ENCODE measurements at places on chromosomes 2 and 18. TPM values are rescaled to one million over a fixed set of nuclear protein-coding genes. Genes with fewer than 3 reads are reported as not detected.
A peak's percentile ranks its signal among the peaks of the same experiment; 100 is the strongest.

DNA sequence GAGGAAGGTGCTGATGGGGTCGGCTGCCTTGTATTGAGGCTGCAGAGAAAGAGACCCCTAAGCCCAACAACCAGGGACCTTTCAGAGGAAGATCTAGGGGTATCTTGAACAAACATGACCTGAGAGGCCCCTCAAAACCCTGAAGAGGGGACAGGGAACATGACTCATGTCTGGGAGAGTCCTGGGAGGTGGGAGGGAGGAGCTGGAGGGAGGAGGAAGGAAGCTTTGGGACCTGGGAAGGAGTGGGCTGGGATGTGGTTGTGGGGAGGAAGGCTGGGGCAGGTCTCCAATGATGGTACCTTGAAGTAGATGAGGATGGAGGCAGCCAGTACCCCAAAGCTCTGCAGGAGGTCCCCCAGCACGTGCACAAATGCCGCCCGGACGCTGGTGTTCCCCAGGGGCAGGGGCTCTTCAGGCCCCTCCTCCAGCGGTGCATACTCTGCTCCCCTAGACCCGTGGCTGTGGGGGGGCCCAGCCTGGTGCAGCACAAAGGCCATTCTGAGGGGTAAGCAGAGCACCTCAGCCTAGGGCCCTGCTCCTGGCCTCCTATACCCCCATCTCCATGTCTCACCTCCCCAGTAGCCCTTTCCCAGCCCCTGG lies 5.9 kb downstream of the SLC30A3 start:
- H3K4me1 ChIP-seq: no peaks in the 10 kb centered on the region
- H3K4me3 ChIP-seq: no peak overlapping the region
- no peak for DNase-seq
- no peaks in the 10 kb centered on the region for H3K36me3 ChIP-seq
- no peak overlapping the region for H3K27ac ChIP-seq
- no peaks in the 10 kb centered on the region for H3K27me3 ChIP-seq

DNA sequence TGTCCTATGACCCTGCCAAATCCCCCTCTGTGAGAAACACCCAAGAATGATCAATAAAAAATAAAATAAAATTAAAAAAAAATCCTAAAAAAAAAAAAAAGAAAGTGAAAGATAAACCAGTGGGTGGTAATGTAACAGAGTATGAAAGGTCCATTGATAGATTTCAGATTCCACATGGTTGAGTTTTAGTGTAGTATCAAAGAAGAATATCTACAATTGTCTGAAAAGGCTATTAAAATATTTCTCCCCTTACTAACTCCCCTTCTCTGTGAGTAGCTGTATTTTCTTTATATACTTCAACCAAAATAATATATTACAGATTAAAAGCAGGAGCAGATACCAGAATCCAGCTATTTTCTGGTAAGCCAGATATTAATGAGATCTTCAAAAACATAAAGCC lies 92.8 kb downstream of the SPRED2 start:
- H3K4me1 ChIP-seq: no peaks in the 10 kb centered on the region
- H3K27ac ChIP-seq: no peak overlapping the region
- H3K27me3 ChIP-seq: no peaks in the 10 kb centered on the region
- no peak overlapping the region for H3K4me3 ChIP-seq
- H3K36me3 ChIP-seq: no peaks in the 10 kb centered on the region

DNA sequence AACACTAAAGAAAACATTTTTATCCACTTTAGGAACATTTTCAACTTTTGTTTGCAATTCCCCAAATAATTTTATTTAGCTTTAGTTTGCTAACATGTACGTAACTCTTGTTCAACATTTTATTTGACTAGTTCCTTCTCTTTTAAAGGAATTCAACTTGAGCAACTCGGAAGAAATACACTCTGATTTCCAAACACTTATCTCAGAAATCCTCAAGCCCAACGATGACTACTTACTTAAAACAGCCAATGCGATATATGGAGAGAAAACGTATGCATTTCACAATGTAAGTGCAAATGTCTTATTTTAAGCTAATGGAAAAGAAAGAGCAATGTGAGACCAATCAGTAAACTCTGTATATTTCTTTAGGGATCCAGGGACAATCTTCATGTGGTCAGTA lies 10.1 kb downstream of the SERPINB10 start:
- no peak overlapping the region for H3K27ac ChIP-seq
- no peaks in the 10 kb centered on the region for H3K27me3 ChIP-seq
- no peak for DNase-seq
- H3K4me1 ChIP-seq: no peaks in the 10 kb centered on the region

- H3K27ac ChIP-seq: no peak overlapping the region
- H3K4me1 ChIP-seq: no peaks in the 10 kb centered on the region
- H3K36me3 ChIP-seq: no peaks in the 10 kb centered on the region
- no peak overlapping the region for H3K4me3 ChIP-seq
- no peak for DNase-seq
- H3K27me3 ChIP-seq: no peaks in the 10 kb centered on the region
Measured at GRCh38 chr2:224032283-224032682, 6.8 kb downstream of the SERPINE2 start.

The SF3B6 gene
- 43.7 TPM for total RNA-seq

DNA sequence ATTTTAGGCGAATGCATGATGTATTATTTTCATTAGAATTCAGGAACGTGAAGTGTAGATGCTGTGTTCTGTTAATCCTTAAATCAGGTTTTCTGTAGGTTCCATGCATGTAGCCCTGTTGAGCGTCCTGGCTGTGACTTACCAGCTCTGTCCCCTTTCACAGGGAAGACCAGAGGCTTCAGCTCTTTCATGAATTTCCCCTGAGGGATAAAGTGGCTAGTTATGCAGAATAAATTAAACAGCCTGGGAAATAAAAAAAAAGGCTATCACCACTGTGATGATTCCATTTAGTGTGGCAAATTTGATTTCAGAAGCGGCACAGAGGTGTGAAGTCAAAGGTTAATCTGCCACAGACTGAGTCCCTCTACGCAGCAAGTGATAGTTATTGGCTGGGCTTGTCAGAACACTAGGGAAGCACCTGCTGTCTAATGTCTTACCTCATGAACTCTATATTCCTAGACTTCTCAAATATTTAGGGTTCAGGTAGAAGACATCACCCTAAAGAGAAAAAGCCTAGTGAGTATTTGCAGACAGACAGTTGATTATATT lies 61.6 kb upstream of the LINC00305 start:
- no peak for DNase-seq
- H3K4me1 ChIP-seq: no peaks in the 10 kb centered on the region
- no peaks in the 10 kb centered on the region for H3K27me3 ChIP-seq
- H3K4me3 ChIP-seq: no peak overlapping the region
- no peak overlapping the region for H3K27ac ChIP-seq

The SLC23A3 gene
- 2.5 TPM for total RNA-seq

DNA sequence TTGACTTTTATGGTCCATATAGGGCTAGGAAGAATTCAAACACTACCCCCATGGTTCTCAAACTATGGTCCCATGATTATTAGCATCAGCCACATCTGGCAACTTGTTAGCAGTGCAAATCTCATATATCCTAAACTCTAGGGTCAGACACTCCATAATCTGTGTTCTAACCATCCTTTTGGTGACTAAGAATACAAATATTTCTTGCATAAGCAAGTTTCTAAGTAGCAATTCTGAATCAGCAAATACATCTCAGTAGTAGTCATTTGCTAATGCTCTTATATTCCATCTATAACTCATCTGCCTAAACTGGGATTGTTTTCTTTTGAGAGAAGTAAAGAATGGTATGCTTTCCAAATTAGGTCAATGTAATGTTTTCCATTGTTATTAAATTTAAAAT lies 447.3 kb downstream of the TMX3 start:
- H3K27me3 ChIP-seq: no peaks in the 10 kb centered on the region
- H3K36me3 ChIP-seq: no peaks in the 10 kb centered on the region
- H3K4me3 ChIP-seq: no peak overlapping the region
- no peak for DNase-seq
- H3K4me1 ChIP-seq: no peaks in the 10 kb centered on the region

The UGT1A5 gene
- 1.3 TPM for total RNA-seq

- no peak for DNase-seq
- H3K4me3 ChIP-seq: no peak overlapping the region
- no peaks in the 10 kb centered on the region for H3K36me3 ChIP-seq
- no peaks in the 10 kb centered on the region for H3K4me1 ChIP-seq
Measured at GRCh38 chr2:221235941-221236340, 336.2 kb downstream of the EPHA4 start.

GRCh38 chr2:62163106-62163831 lies 32.6 kb upstream of the B3GNT2 start:
- no peaks in the 10 kb centered on the region for H3K27me3 ChIP-seq
- H3K4me3 ChIP-seq: no peak overlapping the region
- no peaks in the 10 kb centered on the region for H3K36me3 ChIP-seq
- H3K4me1 ChIP-seq: no peaks in the 10 kb centered on the region
- no peak for DNase-seq

The CDKL4 gene
- total RNA-seq: 0.27 TPM

The GDF7 gene
- 3.1 TPM for total RNA-seq

DNA sequence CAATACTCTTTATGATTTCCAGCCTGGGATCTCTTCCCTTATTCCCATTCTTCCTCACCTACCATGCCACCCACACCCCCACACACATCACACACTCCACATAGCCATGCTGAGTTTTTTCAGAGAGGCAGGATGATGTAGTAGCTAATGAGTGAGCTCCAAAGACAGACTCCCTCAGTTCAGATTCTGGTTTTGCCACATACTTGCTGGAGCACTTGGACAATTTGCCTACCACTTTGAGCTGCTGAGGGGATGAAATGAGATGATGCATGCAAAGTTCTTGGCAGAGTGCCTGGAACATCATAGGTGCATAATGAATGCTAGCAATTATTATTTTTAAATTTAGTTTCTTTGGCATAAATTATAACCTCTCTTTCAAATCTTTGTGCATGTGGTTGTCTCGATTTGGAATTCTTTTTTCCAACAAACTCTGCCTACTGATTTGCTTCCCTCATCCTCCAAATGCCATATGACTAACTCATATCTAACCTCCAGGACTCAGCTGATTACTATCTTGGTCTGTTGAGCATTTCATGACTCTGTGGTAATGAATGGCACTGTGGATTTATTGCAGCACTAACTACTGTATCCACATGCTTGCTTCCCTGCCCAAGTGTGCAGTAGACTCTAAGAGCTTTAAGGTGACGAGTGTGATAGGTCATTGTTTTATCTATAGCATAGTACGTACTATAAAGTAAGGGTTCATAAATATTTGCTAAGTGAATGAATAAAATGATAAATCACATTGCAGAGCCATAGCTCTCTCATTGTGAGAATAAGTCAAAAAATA lies 99.1 kb downstream of the TACR1 start:
- no peaks in the 10 kb centered on the region for H3K27me3 ChIP-seq
- H3K27ac ChIP-seq: no peak overlapping the region
- H3K36me3 ChIP-seq: no peaks in the 10 kb centered on the region
- H3K4me3 ChIP-seq: no peak overlapping the region
- no peak for DNase-seq
- H3K4me1 ChIP-seq: no peaks in the 10 kb centered on the region

- no peaks in the 10 kb centered on the region for H3K27me3 ChIP-seq
- H3K4me3 ChIP-seq: peak overlapping the region; percentile 77
- DNase-seq: peak; percentile 96
- no peaks in the 10 kb centered on the region for H3K4me1 ChIP-seq
- peak overlapping the region; percentile 75 for H3K27ac ChIP-seq
Measured at GRCh38 chr2:240997141-240997855, 1.1 kb upstream of the SNED1 start.

The SERPINB4 gene
- not detected for total RNA-seq

The REL gene
- total RNA-seq: 6.4 TPM

The CYP27A1 gene
- 210 TPM for total RNA-seq

DNA sequence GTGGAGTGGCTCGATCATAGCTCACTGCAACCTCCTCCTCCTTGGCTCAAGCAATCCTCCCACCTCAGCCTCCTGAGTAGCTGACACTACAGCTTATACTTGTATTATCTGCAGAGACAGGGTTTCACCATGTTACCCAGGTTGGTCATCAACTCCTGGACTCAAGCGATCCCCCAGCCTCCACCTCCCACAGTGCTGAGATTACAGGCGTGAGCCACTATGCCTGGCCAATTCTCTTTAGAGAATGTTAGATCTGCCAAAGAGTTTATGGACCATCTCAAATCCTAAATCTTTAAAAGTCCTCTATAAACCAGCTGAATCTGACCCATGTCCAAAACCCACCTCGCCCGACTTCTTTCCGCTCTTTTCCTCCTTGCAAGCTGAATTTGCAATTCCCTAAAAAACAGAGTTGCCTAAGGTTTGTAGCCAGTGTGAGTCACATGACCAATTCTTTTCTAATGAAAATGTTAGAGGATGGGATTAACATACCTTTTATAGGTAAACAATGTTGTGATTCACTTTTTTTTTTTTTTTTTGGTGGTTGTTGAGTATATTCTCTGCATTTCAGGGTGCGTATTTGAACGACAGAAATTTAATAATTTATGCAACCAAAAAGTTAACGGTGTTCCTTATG lies 2.4 kb upstream of the PMAIP1 start:
- H3K4me3 ChIP-seq: no peak overlapping the region
- H3K4me1 ChIP-seq: no peaks in the 10 kb centered on the region
- H3K27me3 ChIP-seq: no peaks in the 10 kb centered on the region
- H3K27ac ChIP-seq: no peak overlapping the region
- no peaks in the 10 kb centered on the region for H3K36me3 ChIP-seq

DNA sequence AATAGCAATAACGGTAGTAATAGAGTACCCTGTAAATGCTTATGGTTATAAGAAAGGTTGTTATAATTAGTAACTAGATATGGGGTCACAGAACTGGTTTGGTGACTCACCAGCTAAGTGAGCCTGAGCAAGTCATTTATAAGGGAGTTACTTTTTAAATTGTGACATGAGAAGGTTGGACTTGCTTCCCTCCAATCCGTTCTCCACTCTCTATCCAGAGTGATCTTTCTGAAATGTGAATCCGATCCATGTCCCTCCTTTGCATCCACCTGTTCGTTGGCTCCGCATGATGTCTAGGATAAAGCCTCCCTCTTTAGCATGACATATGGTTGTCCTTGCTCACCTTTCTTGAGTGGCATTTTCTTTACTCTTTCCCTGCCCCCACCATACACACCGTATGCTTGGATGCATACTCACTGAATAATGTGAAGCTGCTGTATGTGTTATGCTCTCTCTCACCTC lies 83.1 kb downstream of the CDC42EP3 start:
- no peaks in the 10 kb centered on the region for H3K27me3 ChIP-seq
- H3K36me3 ChIP-seq: no peaks in the 10 kb centered on the region
- no peak for DNase-seq
- peaks cover 10% of the 10 kb centered on the region for H3K4me1 ChIP-seq

DNA sequence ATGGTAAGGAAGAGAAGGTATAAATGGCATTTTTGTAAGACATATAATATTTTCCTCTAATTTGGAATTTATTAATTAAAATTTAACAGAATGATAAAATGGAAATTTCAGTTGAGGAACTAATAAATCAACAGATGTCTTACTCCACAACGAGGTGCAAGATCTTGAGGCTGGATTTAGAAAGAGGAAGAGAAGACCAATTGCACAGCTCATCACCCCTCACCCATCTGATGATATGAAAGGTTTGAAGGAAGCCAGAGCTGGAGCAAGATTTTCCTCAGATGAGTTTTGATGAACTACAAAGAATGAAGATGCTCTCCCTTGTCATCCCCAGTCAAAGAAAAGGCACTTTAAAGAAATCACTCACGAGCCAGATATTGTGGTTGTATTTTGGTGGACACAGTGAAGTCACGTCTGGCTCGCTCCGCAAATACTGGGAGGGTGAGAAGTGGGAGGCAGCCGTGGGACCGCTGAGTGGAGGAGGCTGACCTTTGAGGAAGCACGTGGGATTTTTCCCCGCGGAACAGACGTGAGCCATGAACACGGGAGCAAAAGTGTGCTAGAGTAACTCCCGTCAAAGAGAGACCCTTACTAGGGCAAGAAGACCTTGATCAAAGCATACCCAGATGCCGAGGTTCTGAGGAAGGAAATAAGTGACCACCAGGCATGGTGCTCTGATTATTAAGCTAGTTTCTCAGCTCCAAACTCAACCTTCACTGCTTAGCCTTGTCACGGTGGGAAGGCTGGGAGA lies 511.4 kb downstream of the RNF144A start:
- no peak overlapping the region for H3K27ac ChIP-seq
- no peaks in the 10 kb centered on the region for H3K4me1 ChIP-seq
- no peak for DNase-seq

Data from right lobe of liver (tissue), 6 donors.